ENCODE measurements at places on chromosomes 3 and 15.

- no peak for DNase-seq
These were observed 37.4 kb upstream of the B3GNT5 start for GRCh38 chr3:183215591-183216202.

DNA sequence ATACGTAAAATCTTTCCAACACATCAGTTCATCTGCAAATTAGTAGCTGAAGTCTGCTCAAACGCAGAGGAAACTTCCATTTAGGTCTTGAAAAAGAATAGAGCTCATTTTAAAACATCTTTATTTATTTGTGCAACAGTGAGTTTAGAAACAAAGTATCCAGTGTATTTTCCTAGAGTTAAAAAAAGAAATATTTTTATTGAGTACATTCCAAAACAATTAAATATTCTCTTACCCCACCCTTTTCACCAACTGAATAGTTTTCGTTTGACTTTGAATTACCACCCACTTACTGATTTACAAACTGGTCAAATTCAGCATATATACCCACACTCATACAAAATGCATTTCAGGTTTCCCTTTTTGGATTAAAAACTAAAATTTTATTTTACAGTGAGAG, 104.7 kb downstream of the ZBTB20 start:
- DNase-seq, result no peak

- no peak for DNase-seq
These were observed 42.5 kb downstream of the PLXNA1 start for GRCh38 chr3:127025456-127025855.

DNA sequence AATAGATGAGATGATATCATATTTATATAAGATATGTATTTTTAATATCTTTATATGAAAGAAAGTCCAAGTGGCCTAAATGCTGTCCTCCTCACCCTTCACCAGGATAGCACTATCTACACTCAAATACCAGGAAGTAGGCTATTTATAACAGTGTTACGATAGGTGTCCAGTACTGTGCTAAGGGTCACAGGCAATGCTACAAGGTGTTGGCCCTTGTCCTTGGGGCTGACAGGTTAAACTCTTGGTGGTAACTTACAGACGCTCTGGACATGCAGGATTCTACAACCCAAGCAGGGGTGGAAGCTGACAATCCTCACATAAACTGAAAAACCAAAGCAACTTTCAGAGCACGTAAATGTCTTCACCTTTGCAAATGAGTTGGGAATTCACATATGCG, 22.3 kb downstream of the NCEH1 start:
- no peak for DNase-seq

DNA sequence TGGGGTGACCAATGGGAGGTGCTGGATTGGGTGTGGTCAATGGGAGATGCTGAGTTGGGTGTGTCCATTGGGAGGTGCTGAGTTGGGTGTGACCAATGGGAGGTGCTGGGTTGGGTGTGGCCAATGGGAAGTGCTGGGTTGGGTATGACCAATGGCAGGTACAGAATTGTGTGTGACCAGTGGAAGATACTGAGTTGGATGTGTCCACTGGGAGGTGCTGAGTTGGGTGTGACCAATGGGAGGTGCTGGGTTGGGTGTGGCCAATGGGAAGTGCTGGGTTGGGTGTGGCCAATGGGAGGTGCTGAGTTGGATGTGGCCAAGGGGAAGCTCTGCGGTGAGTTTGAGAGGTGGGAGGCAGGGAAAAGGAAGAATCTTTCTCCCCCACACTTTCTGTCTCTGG, 250.0 kb upstream of the PROK2 start:
- no peak for DNase-seq

GRCh38 chr15:89441295-89441812, 55.0 kb downstream of the RHCG start:
- no peak for DNase-seq

GRCh38 chr3:45817831-45818522, 21.6 kb upstream of the SLC6A20 start:
- no peak for DNase-seq

- no peak for DNase-seq
These were observed 16.4 kb downstream of the CCR1 start for GRCh38 chr3:46191730-46192129.

GRCh38 chr3:32614956-32615355, 44.3 kb upstream of the DYNC1LI1 start:
- DNase-seq, result no peak

GRCh38 chr15:68593341-68593740, 14.5 kb downstream of the CORO2B start:
- no peak for DNase-seq

- no peak for DNase-seq
These were observed 10.2 kb downstream of the GAP43 start for GRCh38 chr3:115633467-115633866.

- no peak for DNase-seq
These were observed 286.6 kb upstream of the ADAMTS9 start for GRCh38 chr3:64974401-64974800.

DNA sequence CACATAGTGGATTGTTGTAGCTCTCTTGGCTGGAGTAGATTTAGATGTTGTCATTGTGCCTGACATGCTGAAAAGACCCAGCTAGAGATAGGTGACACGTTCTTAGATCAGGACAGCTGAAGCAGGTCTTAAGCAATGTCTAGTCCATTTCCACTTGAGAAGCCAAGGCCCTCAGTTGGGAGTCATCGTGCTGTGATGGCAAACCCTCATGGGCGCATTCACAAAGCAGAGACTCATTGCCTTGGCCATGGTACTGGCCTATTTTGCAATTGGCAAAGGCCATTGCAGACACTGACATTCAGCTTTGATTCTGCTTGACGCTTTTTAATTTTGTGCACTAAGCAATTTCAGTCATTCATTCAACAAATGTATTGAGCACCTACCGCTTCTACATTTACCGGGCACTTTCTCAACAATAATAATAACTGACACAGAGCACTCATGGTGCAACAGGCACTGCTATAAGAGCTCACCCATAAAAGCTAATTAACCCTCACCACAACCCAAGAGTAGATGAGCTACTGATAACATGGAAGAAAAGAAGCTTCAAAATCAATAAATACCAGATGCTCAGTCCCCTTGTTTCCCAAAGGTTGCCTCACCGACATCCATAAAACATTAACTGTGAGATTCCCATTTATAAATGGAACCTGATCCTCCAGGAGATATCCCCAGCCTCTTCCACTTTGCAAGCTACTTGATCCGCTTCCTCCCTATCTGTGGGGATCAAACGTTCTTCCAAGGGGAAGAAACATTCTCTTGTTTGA, 200.1 kb downstream of the TLE3 start:
- no peak for DNase-seq

- no peak for DNase-seq
These were observed 138.6 kb downstream of the OPA1 start for GRCh38 chr3:193731656-193732055.

DNA sequence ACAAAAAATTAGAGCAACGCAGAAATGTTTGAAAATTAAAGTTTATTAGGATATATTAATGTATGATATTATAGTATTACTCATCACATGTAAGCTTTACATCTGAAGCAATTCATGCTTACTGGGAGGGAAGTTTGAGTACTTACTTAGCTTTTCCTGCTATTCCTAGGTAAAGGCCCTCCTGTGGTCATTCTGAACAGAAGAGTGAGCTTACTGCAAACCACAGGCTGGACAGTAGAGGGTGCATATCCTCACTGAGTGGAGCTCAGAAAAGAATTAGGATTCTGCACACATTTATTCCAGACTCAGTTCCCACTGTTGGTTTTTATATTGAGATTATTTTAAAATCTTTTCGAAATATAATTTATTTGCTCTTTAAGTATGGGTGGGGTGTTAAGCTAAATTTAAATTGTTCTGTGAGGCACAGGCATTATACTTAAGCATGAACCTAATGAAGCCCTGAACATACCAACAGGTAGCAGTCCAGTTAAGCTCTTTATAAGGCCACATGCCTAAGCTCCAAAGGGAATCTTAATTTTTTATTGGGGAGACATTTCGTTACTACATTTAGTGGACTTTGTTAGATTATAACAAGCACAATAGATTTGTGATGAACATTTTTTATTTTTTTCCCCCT, 10.2 kb downstream of the MRPS22 start:
- DNase-seq, result no peak

DNA sequence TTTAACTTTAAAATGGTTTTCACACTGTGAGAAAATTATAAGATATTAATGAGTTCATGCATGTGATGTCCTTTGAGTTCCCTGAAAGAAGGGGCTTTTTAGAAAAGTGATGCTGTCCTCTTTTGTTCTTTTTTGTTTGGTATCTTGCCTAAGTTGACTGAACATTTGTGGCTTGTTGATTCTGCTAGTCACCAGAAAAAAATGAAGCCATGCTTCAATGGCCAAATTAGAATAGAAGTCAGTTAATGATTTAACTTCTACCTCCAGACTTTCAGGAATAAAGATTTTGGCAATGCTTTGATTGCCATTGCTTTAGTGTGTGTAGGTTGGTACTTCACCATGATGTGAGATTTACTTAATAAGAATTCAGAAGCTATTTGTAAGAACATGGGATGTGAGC, 260.6 kb upstream of the NECTIN3 start:
- no peak for DNase-seq

DNA sequence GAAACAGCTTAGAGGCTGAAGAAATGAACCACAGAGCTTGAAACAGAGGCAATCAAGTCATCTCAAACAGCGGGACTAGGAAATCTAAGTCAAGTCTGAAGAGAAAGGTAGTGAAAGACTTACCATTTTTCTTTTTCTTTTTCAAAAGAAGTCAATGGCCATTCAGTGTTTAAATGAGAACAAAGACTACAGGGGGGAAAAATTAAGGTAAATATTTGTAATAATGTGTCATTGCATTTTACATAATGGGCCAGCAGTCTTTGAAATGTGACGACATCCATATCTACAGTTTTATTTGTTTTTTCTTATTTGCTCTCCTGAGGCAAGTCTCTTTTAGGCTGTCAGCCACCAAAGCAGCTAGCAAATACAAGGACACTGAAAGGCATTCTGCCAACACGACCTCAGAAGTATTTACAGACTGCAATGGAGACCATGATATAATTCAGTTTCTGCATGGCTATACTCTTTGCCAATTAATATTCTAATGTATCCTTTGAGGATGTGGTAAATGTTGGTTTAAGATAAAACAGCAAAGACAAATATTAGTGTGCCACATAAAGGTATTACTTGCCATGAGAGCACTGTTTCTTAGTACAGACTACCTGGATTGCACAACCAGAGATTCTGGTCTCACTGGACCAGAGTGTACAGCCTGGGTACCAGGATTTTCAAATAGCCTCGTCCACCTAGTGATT, 307.0 kb upstream of the THBS1 start:
- no peak for DNase-seq

- DNase-seq, result no peak
These were observed 6.5 kb downstream of the CSRNP1 start for GRCh38 chr3:39146611-39147591.

DNA sequence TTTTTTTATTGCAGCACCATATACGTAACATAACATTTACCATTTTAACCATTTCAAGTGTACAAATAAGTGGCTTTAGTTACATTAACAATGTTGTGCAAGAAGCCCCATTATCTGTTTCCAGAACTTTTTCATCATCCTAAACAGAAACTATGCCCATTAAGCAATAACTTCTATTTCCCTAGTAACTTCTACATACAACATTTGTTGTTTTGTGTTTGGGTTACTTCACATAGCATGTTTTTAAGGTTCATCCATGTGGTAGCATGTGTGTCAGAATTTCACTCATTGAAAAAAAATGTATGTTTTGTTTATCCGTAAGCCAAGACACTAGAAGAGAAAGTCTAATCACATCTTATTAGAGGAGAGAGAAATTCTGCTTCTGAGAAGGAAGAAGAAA, 450.5 kb upstream of the PDZRN3 start:
- DNase-seq, result no peak

GRCh38 chr3:161602918-161603317, 106.3 kb downstream of the OTOL1 start:
- DNase-seq, result no peak

GRCh38 chr3:41477399-41478014, 278.2 kb downstream of the CTNNB1 start:
- no peak for DNase-seq

DNA sequence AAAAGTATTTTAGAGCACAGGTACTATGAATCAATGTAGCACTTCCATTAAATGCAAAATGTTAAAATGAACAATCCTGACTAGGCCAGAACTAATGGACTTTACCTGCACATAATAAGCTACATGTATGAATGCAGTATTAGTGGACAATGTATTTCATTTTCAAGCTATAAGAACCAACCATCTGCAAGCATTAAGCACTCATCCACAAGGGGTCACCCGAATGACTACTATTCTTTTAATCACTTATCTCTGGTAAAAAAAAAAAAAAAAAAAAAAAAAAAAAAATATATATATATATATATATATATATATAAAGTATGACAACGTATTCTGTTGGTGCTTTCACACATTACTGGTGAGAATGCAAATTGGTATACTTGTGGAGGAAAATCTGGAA, 7.2 kb downstream of the HERC1 start:
- DNase-seq, result no peak

DNA sequence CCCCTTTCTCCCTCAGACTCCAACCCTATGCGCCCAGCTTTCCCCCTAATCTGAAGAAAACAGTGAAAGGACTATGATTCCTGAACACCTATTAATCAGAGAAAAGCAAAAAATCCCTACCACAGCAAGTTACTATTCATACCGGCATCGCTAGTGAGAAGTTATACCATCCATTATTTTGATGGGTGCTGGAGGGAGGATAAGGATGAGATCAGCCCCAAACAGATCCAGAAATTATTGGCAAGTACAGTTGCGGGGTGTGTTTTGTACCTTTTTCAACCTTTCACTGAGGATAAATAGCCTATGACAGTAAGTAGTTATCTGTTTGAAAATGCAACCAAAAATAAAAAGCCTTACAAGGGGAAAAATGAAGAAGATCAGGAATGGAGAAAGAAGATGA, 59.9 kb upstream of the ADAMTS9 start:
- DNase-seq, result no peak

DNA sequence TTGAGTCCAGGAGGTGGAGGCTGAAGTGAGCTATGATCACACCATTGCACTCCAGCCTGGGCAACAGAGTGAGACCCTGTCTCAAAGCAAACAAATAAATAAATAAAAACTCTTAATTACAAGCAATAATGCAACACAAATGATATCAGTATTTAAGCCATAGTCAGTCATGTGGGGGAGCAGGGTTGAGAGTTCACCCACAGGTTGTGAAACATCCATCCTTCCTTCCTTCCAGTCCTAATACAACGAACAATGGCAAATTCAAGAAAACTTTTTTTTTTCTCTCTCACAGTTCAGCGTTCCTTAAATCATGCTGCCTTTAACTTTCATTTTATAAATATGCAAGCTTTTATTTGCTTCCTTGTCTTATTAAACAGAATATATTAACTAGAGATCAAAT, 24.1 kb downstream of the ZNF592 start:
- no peak for DNase-seq

DNA sequence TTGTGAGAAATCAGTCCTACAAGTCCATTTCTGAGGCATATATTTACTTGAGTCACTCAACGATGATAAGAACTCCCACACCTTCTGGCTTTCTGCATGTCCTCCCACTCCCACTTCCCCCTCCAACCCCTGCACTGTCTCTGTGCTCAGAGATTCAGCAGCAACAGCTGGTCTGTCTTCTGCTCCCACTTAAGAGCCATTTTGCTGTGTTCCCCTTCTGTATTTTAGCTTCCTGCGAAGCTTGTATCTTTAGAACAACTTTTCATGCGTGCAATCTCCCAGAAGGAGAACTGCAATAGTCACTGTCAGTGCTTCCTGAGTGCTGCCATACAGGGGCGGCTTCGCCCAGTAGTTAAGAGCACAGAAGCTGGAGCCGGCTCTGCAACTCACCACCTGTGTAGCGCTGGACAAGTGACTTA, 90.0 kb upstream of the SPATA12 start:
- DNase-seq, result no peak
